Esophagus muscularis mucosa (tissue), 4 donors: ENCODE measurements at places on chromosomes 1 and 21. TPM values are rescaled to one million over a fixed set of nuclear protein-coding genes. Genes with fewer than 3 reads are reported as not detected.

GRCh38 chr1:2104621-2105427, 54.6 kb downstream of the PRKCZ start:
- H3K4me1 ChIP-seq = no peaks in the 10 kb centered on the region
- no peak for DNase-seq
- H3K4me3 ChIP-seq = no peak overlapping the region
- peaks cover 61% of the 10 kb centered on the region for H3K27me3 ChIP-seq

DNA sequence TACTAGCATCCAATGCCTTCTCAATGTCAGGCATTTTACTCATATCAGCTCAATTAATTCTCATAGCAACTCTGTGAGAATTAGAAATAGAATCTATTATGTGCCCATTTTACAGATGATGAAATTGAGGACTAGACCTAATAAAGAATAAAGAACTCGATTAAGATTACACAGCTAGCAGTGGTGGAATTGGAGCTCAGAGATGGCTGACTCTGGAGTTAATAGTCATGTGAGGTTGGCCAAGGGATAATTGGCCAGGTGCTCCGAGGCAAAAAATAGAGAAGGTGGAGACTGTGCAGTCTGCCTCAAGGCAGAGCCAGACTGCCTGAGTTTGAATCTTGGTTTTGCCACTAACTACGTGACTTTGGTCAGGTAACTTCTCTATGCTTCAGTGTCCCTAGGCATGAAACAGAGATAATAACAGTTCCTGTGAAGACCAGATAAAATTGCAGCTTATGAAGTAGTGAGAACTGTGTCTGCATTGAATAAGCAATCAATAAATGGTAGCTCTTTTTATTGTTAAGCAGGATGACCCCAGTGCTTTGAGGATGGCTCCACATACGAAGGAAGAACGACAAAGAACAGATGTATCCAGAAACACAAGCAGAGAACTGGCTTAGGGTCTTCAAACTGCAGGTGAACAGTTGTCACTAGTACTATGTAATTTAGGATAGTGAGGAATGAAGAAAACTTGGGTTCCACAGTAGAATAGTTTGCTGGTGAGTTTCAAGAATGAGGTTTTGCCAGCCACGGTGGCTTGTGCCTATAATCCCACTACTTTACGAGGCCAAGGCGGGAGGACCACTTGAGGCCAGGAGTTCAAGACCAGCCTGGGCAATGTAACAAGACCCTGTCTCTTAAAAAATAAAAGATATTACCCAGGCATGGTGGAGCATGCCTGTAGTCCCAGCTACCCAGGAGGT, 6.9 kb upstream of the CCSAP start:
- H3K27me3 ChIP-seq = no peaks in the 10 kb centered on the region
- no peaks in the 10 kb centered on the region for H3K4me1 ChIP-seq
- no peaks in the 10 kb centered on the region for H3K36me3 ChIP-seq
- H3K27ac ChIP-seq = no peak overlapping the region

DNA sequence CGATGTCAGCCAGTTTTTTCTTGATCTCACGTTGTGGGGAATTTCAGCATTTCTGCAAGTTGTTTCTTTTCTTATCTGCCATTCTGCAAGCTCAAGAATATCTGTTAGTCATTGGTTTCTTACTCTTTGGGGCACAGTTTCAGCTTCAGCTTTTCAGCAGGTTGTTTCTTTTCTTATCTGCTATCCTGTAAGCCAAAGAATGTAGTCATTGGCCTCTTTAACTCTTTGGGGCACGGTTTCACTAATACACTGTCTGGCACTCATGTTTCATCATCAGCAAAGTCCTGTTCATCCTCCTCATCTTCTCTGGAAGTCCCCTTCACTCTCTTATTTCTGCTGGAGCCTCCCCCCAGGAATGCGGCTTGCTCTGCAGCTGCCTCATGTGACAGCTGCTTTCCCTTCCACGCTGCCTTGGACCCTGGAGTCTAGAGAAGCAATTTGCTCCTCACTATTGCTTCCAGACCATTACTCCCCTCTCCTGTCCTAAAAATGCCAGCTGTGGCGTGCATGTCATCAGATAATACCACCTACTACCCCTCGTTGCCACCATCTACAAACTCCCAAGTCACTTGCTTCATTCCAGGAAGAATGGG, 67.0 kb upstream of the CACNA1E start:
- H3K27me3 ChIP-seq = no peaks in the 10 kb centered on the region
- no peak for DNase-seq
- H3K4me3 ChIP-seq = no peak overlapping the region
- no peak overlapping the region for H3K27ac ChIP-seq
- no peaks in the 10 kb centered on the region for H3K36me3 ChIP-seq

- no peaks in the 10 kb centered on the region for H3K27me3 ChIP-seq
- no peaks in the 10 kb centered on the region for H3K4me1 ChIP-seq
- H3K36me3 ChIP-seq = peaks cover 4% of the 10 kb centered on the region
- DNase-seq = no peak
Observed at GRCh38 chr1:92730476-92730875, 54.4 kb downstream of the EVI5 start.

LCE6A gene
- not detected for total RNA-seq

- no peak for DNase-seq
- no peaks in the 10 kb centered on the region for H3K27me3 ChIP-seq
- no peak overlapping the region for H3K4me3 ChIP-seq
- H3K4me1 ChIP-seq = peaks cover 52% of the 10 kb centered on the region
Observed at GRCh38 chr21:34590520-34590919, 24.4 kb downstream of the RCAN1 start.
